ENCODE measurements at places on chromosomes 2 and 18.

DNA sequence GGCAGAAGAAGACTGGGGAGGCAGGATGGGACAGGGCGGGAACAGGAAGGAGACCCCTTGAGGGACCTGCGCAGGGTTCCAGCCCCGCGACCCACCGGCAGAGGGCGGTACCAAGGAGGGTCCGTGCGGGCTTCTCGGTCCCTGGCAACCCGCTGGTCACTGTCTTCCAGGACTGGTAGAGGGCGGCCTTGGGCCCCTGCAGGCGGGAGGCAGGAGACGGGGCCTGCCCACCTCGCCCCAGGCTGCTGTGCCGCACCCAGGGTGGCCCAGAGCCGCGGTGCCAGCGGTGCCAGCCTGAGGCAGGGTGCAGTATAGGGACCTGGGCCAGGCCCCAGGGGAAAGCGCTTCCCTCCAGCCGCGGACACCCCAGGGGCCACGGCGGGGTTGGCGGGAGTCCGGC, 34.5 kb downstream of the NEURL3 start:
- DNase-seq, result peak; percentile 43

DNA sequence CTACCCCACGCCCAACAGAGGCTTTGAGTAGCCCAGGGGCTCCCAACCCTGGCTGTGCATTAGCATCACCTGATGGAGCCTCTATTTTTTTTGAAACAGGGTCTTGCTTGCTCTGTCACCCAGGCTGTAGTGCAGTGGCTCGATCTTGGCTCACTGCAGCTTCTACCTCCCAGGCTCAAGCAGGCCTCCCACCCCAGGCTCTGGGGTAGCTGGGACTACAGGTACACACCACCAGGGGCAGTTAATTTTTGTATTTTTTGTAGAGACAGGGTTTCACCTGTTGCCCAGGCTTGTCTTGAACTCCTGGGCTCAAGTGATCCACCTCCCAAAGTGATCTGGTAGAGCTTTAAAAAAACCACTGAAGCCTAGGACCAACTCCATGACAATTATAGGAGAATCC, 394.8 kb upstream of the ATP5MC3 start:
- DNase-seq, result no peak

DNA sequence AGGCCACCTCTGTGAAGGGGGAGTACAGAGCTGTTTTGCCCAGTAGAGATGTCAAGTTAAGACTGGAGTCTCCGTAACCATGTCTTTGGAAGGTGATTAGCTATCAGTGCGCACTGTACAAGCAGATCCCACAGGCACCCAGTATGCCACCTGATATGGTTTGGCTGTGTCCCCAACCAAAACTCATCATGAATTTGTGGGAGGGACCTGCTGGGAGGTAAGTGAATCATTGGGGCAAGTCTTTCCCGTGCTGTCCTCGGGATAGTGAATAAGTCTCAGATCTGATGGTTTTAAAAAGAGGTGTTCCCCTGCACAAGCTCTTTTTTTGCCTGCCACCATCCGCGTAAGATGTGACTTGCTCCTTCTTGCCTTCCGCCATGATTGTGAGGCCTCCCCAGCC, 90.2 kb downstream of the ACTR2 start:
- no peak for DNase-seq

GRCh38 chr2:161357097-161357496, 48.9 kb downstream of the PSMD14 start:
- no peak for DNase-seq

- DNase-seq, result no peak
Observed at GRCh38 chr2:228917220-228917619, 353.9 kb downstream of the PID1 start.
